BJ (cell line): ENCODE measurements at places on chromosomes 6 and 20. TPM values are rescaled to one million over a fixed set of nuclear protein-coding genes. Genes with fewer than 3 reads are reported as not detected.

The SDC4 gene
- polyA plus RNA-seq: 147 and 153 TPM in 2 replicates

The SPEF1 gene
- 0.07 and 0.17 TPM in 2 replicates for polyA plus RNA-seq

The AKAP7 gene
- polyA plus RNA-seq: 0.63 and 1.3 TPM in 2 replicates

The FUT9 gene
- polyA plus RNA-seq: not detected in 2 replicates

The SLC17A2 gene
- polyA plus RNA-seq: not detected in 2 replicates

The KCNB1 gene
- 0.12 and 0.13 TPM in 2 replicates for polyA plus RNA-seq

The HRH3 gene
- not detected in 2 replicates for polyA plus RNA-seq

The DEFB118 gene
- polyA plus RNA-seq: not detected in 2 replicates

The C6orf132 gene
- 0.51 and 0.70 TPM in 2 replicates for polyA plus RNA-seq

The MYT1 gene
- polyA plus RNA-seq: not detected in 2 replicates

The PNPLA1 gene
- not detected in 2 replicates for polyA plus RNA-seq

- no peak for DNase-seq
These were observed 522.5 kb downstream of the CD83 start for GRCh38 chr6:14639983-14640599.

DNA sequence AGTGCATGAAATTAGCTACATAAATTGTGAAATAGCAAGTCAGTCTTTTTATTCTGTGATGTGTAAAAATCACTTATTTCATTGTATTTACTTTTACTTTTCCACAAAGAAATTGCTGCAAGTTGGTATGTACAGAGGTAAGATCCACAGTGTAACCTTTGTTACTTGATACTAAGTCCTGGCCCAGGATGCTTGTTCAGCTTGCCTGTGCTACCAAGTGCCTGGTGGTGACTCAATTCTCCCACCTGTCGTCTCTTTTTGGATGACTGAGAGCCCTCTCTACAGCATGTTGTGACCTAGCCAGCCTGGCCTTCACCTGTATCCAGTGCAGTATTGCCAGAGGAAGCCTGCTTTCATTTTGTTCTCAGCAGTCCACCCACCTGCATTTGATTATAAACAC, 54.9 kb downstream of the ANKRD6 start:
- DNase-seq: no peak

- DNase-seq: no peak
These were observed 5.0 kb downstream of the RFPL4B start for GRCh38 chr6:112352101-112352500.

DNA sequence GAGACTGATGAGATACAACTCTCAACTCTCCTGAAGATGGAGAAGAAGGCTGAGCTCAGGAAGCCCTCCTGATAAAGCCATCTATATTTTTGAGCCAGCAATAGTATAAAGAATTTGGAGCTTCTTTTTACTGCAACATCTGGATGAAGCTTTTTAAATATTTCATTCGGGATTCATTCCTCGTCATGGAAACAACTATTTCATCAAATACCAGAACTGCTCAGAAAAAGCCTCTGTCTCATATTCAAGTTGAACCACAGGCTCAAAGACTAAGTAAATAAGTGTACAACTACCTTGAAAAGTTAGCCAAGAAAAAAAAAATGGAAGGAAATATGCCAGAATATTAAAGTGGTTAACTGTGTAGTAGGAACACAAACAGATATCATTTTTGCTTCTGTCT, 37.8 kb downstream of the PTPRT start:
- DNase-seq: no peak

DNA sequence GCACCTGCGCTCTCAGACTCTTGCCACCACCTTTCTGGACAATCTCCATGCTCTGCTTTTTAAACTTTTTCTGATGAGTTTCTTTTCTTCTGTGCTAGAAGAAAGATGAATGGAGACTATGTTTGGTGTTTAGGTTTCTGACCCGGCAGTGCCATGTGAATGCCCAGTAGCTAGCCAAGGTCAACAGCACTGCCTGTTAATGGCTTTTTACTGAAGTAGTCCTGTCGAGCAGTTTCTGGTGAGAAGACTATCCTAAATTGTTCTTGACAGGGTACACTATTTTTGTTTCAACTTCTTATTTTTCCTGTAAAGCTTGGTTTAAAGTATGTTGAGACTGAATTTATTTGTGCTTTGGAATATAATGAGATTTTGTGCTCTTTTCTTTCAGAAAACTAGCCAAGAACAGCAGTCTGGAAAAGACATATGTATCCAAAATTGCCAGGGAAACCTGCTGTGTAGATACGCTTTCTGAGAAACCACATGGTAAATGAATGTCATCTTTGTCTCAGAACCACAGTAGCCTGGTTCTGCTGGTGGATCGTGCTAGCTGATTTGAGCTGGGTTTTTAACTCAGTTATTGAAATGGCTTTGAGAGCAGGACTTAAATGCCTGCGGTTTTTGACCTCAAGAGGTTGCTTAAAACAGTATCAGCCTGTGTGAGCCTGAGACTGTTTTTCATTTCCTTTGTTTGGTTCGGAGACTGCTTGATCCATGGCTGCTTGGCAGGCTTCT, 48.1 kb downstream of the KCNS1 start:
- peak; percentile 73 for DNase-seq

DNA sequence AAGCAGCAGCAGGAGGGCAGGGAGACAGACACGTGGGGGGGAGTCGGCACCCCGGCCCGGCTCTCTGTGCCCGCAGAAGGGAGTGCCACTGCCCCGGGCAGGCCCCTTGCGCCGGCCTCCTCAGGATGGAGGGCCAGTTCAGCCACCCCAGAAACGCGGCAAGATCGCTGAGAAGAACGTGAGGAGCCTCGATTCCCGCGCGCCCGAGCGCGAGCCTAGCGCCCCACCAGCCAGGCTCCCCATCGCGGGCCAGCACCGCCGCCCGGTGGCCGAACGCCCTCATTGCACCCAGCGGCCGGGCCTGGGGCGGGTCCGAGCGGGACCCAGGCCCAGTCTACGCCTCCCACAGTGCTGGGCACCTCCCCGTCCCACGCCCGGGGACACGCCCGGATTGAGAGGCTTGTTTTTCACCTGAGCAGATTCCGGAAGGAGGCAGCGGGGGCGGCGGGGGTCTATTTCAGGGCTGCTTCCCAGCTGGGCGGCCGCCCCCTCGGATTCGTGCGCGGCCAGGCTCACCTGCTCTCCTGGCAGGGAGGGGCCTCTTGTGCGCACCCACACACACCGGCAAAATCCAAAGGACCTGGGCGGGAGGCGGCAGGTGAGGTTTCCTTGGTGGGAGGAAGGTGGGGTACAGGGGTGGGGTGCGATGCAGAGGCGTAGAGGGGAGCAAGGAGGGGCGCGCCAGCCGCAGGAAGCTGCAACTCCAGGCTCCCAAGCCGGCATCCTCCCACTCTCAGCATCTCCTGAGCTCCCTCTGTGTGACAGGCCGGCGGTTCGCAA, 9.0 kb upstream of the GRM4 start:
- DNase-seq: no peak

- no peak for DNase-seq
These were observed 34.2 kb upstream of the KCNK5 start for GRCh38 chr6:39263303-39264037.

DNA sequence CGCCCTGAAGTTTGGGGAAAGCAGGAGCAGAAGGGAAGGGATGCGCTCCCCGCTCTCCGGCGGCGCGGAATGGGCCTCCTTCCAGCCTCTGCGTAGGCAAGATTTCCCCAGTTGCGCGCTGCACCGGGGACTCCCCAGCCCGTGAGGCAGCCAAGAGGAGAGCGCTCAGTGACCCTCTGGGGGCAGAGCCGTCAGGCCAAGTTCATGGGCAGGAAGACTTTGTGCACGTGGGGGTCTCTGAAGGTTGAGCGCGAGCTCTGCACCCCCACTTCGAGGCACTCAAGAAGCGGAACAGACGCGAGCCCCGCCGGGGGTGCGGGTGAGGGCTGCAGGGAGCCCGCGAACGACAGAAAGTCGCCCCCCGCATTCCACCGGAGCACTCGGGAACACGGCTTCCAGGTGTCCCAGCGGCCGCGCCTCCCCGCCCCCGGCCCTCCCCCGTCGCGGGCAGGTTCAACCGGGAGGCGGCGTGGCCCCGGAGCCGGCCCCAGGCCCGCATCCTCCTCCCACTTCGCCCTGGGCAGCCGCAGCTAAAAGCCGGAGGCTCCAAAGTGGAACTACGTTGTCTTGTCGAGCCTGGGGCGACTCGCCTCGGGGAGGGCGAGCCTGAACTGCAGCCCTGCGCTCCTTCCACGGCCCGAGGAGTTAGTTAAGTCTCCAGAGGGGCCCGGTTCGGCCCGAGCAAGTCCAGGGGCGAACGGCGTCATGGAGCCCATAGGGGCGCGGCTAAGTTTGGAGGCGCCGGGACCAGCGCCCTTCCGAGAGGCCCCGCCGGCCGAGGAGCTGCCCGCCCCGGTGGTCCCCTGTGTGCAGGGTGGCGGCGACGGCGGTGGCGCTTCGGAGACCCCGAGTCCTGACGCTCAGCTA, at the start of gene PPP1R3G:
Gene PPP1R3G (plus strand): TSS at position 561 of the 867 bp plus-strand sequence. CDS start 145 bp downstream, at position 706.
- DNase-seq: no peak

DNA sequence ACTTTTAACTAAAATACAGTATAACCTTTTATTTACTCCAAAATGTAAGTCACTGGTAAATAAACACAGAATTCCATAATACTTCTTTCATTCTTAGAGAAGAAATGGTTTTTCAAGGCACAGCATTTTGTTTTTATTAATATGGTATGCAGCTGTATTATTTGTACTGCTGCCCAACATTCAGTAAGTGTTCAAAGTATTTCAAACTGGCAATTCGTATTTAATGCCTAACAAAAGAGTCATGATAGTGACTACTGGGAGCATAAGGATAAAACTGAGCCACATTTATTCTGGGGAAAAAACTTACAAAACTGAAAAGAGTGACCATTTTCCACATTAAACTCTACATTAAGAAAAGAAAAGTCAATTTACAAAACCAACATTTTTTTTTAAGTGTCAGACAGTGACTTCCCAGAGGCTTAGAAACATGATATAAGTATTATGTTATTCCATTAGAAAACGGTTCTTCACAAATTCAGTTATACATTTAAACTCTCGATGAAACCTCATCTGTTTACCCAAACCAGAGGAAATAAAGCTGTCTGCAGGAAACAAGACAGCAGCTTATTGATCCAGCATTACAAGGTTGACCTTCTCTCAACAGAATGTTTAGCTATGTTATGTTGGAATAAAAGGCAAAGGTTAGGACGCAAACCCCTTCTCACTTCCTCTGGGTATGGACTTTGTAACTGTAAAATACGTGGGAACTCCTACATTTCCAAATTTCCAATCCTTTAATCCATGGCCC, 24.3 kb downstream of the EPB41L2 start:
- no peak for DNase-seq

DNA sequence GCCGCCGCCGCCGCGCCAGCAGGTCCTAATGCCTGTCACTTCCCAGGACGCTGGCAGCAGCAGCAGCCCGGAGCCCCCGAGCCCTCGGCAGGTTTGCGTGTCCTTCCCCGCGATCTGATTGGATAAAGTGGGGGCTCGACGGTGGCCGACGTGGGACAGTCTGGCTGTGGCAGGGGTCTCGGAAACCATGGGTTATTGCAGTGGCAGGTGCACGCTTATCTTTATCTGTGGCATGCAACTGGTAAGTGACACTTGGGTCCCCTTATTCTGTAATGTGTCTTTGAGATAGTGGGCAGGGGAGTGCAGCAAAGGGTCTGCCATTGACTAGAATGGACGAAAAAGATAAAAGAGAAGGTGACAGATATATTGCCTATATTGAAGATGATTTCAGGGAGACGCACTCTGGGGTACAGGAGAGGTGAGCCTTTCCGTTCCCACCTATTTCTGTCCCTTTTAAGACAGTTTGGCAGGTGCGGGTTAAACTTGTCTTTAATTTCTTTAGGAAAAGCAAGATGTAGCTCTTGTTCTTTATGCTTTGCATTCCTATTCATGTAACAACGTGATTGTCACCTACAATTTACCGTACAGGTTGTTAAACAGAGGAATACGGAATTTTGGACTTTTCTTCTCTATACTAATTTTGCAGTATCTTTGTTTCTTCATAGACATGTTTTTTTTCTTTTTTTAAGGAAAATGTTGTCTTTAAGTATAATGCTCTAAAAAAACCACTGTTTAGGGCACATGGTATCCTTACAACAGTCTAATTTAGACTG, 535 bp downstream of the NKAIN2 start:
- no peak for DNase-seq

DNA sequence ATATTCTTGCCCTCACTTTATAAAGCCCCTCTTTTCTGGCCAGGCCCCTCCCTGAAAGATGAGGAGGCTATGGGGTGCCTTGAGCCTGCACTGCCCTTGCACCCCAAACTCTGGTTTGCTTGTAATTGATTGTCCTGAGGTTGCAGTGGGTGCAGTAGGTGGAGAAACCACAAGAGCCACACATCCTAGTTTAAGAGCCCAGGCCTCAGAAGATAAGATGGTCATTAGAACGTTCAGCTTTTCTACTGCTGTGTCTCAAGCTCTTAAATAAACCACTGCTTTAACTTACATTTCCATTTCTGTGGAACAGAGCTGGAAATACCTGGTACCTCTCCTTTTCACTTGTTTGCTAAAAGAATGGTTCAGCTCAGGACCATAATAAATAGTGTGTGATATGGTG, 9.0 kb downstream of the MRAP2 start:
- DNase-seq: no peak

DNA sequence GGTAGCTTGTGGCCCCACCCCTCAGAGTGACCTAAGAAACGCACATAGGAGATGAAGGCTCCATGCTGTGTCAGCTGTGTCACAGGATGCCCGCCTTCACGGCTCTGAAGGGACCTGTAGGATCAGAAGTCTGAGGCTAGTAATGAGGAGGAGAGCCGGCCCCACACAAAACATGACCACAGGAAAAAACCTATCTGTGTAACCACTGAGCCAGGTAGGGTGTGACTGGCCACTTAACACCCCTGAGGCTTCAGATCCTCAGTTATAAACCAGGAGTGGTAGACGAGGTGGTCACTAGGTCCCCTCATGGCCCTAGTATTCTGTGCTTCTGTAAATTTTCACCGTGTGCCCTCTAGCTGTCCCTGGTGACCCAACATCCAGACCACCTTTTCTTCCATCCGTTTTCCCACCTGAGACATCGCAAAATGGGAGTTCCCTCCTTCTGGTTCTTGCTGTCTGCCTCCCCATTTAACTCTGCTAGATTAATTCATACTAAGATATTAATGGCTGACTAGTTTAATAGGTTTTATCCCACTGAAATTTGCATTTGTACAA, 52.8 kb downstream of the TBC1D7 start:
- DNase-seq: no peak

GRCh38 chr6:119830494-119831295, 481.1 kb upstream of the MAN1A1 start:
- DNase-seq: no peak

DNA sequence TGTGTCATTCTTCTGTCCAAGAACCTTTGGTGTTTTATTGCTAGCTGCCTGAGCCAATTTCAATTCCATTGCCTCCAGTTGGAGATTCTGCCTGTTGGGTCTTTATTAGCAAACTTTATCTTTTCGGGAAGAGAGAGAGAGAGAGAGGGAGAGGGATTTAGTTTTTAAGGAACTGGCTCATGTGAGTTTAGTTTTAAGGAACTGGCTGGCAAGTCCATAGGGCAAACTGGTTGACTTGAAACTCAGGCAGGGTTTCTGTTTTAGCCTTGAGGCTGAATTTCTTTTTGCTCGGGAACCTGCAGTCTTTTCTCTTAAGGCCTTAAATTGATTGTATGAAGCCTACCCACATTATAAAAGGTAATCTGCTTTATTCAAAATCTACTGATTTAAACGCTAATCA, 23.0 kb downstream of the BCKDHB start:
- DNase-seq: no peak

GRCh38 chr6:108331982-108332381, 37.1 kb downstream of the AFG1L start:
- DNase-seq: no peak

GRCh38 chr20:43167615-43168014, 22.1 kb downstream of the PTPRT start:
- no peak for DNase-seq

- DNase-seq: peak; percentile 83
These were observed 174.9 kb upstream of the PRND start for GRCh38 chr20:4546786-4547185.

- DNase-seq: no peak
These were observed 710.2 kb upstream of the POU3F2 start for GRCh38 chr6:98124171-98124570.
